ENCODE measurements at places on chromosomes 1 and 21.

GRCh38 chr1:51301844-51302162 lies 28.6 kb downstream of the TTC39A start:
- DNase-seq: no peak

- no peak for DNase-seq
Observed at GRCh38 chr1:36941316-36941978, 92.9 kb downstream of the GRIK3 start.

GRCh38 chr1:224377676-224378006 lies 21.0 kb downstream of the CNIH4 start:
- DNase-seq: no peak

GRCh38 chr1:106319612-106320011 lies 736.9 kb upstream of the PRMT6 start:
- no peak for DNase-seq

GRCh38 chr1:167820684-167821355 lies 93.1 kb downstream of the ADCY10 start:
- no peak for DNase-seq

- peak; percentile 78 for DNase-seq
Observed at GRCh38 chr1:26164036-26164860, 4.5 kb downstream of the C1orf232 start.

DNA sequence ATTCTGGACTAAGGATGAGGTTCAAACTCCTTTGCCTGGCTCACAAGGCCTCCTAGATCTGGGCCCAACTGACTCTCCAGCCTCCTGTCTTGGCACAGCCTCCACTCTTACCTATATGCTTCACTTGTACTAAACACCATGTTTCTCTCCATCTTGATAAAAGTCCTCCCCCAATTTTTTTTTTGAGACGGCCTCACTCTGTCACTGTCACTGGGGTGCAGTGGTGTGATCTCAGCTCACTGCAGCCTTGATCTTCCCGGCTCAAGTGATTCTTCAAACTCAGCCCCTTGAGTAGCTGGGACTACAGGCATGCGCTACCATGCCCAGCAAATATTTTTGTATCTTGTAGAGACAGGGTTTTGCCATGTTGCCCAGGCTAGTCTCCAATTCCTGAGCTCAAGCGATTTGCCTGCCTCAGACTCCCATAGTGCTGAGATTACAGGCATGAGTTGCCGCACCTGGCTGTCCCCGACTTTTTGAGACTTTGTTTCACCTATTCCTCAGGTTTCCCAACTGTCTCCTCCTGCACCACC lies 39.7 kb downstream of the CD34 start:
- DNase-seq: no peak

DNA sequence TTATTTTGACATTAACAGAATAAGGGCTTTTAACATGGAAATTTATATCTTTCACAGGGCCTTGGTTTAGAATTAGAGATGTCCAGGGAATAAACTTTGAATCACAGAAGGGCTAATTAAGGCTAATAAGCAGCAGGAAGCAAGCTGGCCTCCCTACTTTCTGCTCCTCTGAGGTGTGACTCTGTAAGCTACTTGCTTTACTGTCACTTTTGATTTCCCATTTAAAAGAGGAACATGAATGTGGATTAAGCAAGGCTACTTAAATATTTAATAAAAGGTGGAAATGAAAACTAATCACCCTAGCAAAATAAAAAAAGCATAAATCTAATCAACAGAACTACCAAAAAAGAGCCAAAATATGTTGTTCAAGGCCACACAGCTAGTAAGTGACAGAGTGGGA lies 28.9 kb upstream of the CD5L start:
- no peak for DNase-seq
